ENCODE measurements at places on chromosomes 6 and 20. TPM values are rescaled to one million over a fixed set of nuclear protein-coding genes. Genes with fewer than 3 reads are reported as not detected.

The KHDC1L gene
- 0.61 TPM for polyA plus RNA-seq

The F13A1 gene
- polyA plus RNA-seq = 3.7 TPM

The COL19A1 gene
- 1.2 TPM for polyA plus RNA-seq

The SLC17A9 gene
- polyA plus RNA-seq = 113 TPM

The NMBR gene
- 0.22 TPM for polyA plus RNA-seq

The DEF6 gene
- 3.7 TPM for polyA plus RNA-seq

- no peak overlapping the region for H3K27ac ChIP-seq
- no peaks in the 10 kb centered on the region for H3K36me3 ChIP-seq
- peak; percentile 69 for DNase-seq
- H3K4me3 ChIP-seq = peak overlapping the region; percentile 18
These were observed 19.6 kb upstream of the ABT1 start for GRCh38 chr6:26576929-26577719.

DNA sequence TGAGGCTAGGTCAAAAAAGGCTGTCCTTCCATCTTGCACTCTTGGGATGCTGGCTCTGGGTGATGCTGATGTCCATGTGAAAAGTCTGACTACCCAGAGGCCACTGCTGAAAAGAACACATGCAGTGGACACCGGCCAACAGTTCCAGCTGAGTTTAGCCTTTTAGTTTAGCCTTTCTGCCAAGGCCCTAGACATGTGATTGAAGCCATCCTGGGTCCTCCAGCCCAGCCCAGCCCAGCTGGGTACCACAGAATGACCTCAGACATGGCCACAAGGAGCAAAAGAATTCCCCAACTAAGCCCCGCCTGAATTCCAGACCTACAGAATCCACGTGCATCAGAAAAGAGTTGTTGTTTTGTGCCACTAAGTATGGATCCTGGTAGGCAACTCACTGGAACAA lies 17.4 kb downstream of the PIGT start:
- no peaks in the 10 kb centered on the region for H3K4me1 ChIP-seq
- no peak for DNase-seq
- no peaks in the 10 kb centered on the region for H3K36me3 ChIP-seq
- H3K4me3 ChIP-seq = no peak overlapping the region
- no peaks in the 10 kb centered on the region for H3K27me3 ChIP-seq
- H3K27ac ChIP-seq = no peak overlapping the region

GRCh38 chr20:37955511-37955910 lies 52.6 kb downstream of the VSTM2L start:
- DNase-seq = no peak
- H3K4me3 ChIP-seq = no peak overlapping the region
- H3K27me3 ChIP-seq = no peaks in the 10 kb centered on the region
- H3K27ac ChIP-seq = no peak overlapping the region
- peaks cover 11% of the 10 kb centered on the region for H3K4me1 ChIP-seq

- no peak overlapping the region for H3K4me3 ChIP-seq
- no peaks in the 10 kb centered on the region for H3K4me1 ChIP-seq
- no peaks in the 10 kb centered on the region for H3K36me3 ChIP-seq
- H3K27me3 ChIP-seq = no peaks in the 10 kb centered on the region
- DNase-seq = no peak
These were observed 7.1 kb upstream of the ZNF318 start for GRCh38 chr6:43376551-43376981.

DNA sequence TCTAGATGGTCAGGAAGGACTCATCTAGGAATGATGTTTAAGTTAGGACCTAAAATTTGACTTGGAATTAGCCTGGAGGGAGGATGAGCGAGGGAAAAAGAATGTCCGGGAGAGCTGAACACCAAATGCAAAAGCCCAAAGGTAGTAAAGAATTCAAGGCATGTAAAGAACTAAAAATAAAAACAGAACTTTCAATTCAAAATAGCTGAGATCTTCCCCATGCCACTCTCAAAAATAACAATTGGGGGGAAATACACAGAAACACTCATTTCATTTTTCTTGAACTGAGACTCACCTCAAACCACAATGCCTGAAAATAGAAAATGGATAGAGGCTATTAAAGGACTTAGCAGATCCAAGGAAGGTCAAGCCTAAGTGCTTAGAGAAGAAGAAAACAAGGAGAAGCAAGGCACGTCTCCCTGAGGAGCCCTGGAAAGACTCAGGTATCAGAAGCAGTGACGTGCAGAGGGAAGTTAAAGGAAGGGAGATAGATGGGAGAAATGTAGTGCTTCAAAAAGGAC lies 10.4 kb downstream of the PXT1 start:
- no peak for DNase-seq
- no peaks in the 10 kb centered on the region for H3K27me3 ChIP-seq
- no peaks in the 10 kb centered on the region for H3K4me1 ChIP-seq
- H3K27ac ChIP-seq = no peak overlapping the region
- H3K4me3 ChIP-seq = no peak overlapping the region
- no peaks in the 10 kb centered on the region for H3K36me3 ChIP-seq

- H3K4me1 ChIP-seq = peaks cover 19% of the 10 kb centered on the region
- no peak for DNase-seq
- no peaks in the 10 kb centered on the region for H3K36me3 ChIP-seq
- no peaks in the 10 kb centered on the region for H3K27me3 ChIP-seq
- no peak overlapping the region for H3K4me3 ChIP-seq
These were observed 62.9 kb downstream of the CARMIL1 start for GRCh38 chr6:25341923-25342619.

- no peaks in the 10 kb centered on the region for H3K36me3 ChIP-seq
- peak overlapping the region; percentile 89 for H3K4me3 ChIP-seq
- H3K4me1 ChIP-seq = peaks cover 17% of the 10 kb centered on the region
- no peaks in the 10 kb centered on the region for H3K27me3 ChIP-seq
- DNase-seq = no peak
These were observed 37.8 kb downstream of the HFE start for GRCh38 chr6:26124781-26125685.

- H3K27me3 ChIP-seq = no peaks in the 10 kb centered on the region
- no peak overlapping the region for H3K27ac ChIP-seq
- no peaks in the 10 kb centered on the region for H3K36me3 ChIP-seq
- H3K4me1 ChIP-seq = no peaks in the 10 kb centered on the region
These were observed 247.7 kb upstream of the FAM83B start for GRCh38 chr6:54598787-54599313.

GRCh38 chr6:5398530-5398929 lies 137.2 kb downstream of the FARS2 start:
- no peaks in the 10 kb centered on the region for H3K4me1 ChIP-seq
- H3K36me3 ChIP-seq = no peaks in the 10 kb centered on the region
- no peaks in the 10 kb centered on the region for H3K27me3 ChIP-seq

DNA sequence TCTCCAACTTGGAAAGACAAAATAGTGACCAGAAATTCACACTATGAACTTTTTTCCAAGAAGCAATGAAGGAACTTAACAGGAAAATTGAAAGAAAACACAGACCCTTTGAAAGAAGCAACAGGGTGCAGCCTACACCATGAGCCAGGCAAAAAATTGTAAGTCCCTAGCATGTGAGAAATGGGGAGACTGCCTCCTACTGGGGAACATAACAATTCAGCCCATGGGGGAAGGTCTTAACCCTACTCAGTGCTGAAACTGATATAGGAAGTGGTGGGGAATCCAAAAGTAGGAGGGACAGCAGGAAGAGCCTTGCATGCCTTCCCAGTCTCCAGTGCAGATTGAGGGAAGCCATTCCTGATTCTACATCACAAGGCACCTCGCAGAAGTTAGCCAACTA lies 235.1 kb upstream of the UFL1 start:
- no peak overlapping the region for H3K4me3 ChIP-seq
- no peaks in the 10 kb centered on the region for H3K36me3 ChIP-seq
- no peaks in the 10 kb centered on the region for H3K4me1 ChIP-seq
- no peaks in the 10 kb centered on the region for H3K27me3 ChIP-seq
- no peak for DNase-seq

DNA sequence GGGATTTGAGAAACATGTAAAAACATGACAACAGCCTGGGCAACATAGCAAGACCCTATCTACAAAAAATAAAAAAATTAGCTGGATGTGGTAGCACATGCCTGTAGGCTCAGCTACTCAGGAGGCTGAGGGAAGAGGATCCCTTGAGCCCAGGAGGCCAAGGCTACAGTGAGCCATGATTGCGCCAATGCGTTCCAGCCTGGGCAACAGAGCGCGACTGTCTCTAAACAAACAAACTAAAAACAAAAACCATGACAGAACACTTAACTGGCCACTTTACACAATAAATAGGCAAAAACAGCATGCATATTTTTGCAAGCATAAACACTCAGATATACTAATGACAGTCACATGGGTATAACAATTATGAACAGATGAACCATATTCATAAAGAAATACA lies 60.0 kb downstream of the SYTL3 start:
- peaks cover 44% of the 10 kb centered on the region for H3K4me1 ChIP-seq
- no peak for DNase-seq
- no peak overlapping the region for H3K27ac ChIP-seq
- H3K36me3 ChIP-seq = no peaks in the 10 kb centered on the region

DNA sequence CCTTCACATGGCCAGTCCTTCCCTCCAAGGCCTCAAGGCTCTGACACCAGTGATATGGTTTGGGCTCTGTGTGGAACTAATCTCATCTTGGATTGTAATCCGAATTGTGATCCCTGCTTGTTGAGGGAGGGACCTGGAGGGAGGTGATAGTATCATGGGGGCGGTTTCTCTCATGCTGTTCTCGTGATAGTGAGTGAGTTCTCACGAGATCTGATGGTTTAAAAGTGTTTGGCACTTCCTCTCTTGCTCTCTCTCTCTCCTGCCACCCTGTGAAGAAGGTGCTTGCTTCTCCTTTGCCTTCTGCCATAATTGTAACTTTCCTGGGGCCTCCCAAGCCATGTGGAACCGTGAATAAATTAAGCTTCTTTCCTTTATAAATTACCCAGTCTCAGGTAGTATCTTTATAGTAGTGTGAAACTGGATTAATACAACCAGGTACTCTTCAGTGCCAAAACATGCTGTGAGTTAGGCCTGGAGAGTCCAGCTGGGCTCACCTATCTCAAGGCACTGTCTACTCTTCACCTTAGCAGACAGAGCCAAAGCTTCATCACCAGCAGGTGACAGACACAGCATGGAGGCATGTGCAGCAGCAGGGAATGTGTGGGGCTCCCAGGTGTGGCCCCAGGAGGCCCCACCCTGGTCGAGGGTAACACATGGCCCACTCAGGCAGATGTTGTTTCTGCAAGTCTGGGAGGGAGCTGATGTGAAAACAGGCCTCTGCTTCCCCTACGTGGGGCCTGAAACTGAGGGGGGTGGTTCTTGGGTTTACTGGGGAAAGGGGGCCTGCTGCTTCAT lies 97.5 kb upstream of the CDYL start:
- no peaks in the 10 kb centered on the region for H3K4me1 ChIP-seq
- H3K36me3 ChIP-seq = no peaks in the 10 kb centered on the region
